ENCODE measurements at places on chromosomes 11 and 22.
A peak's percentile ranks its signal among the peaks of the same experiment; 100 is the strongest.

GRCh38 chr11:76807206-76807875, 24.2 kb downstream of the TSKU start:
- DNase-seq, result peak; percentile 96

DNA sequence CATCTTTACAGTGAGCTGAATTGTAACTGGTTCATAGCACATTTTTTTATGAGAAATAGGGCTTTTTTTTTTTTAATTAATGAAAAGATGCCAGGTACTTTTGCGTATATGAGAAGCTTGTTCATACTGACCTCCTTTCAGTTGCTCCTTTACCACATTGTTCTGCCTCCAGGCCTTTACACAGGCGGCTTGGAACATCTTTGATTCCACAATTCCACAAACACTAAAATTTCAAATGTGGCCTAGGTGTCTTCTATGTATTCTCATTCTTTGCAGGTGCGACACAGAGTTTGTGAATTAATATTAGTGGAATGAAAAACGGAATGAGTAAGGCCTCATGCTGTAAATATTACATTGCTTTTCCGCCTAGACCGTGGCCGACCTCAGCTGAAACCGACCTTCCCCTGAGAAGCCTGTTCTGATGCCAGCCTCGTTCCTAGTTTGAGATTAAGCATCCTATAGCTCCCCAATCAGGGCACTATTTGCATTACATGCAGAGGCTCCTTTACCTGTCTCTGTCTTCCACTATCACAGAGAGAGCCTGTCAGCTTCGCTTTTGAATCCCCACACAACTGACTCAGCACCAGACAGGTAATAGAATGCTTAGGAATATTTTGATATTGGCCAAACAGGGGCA, 125.8 kb downstream of the LDLRAD3 start:
- no peak for DNase-seq

DNA sequence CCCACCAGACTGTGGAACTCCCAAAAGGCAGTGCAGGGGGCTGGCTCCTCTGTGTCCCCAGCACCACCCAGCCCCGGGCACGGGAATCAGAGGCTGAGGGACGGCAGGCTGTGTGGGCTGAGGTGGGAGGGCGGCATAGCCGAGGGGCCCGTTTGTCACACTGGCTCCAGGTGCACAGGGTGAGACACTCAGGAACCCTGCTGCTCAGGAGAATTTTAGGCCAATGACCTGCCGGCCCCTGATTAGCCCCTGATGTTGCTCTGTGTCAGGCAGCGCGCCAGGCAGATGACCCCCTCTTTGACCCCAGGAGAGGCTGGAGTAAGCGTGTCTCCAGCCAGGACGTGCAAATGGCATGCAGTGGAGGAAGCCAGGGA, 52.7 kb downstream of the RTL6 start:
- DNase-seq, result peak; percentile 32

- no peak for DNase-seq
These were observed 14.8 kb upstream of the PAX6 start for GRCh38 chr11:31825838-31826484.

- DNase-seq, result peak; percentile 39
These were observed 81.6 kb upstream of the SUSD2 start for GRCh38 chr22:24099666-24100065.

GRCh38 chr11:65791719-65792213, 4.9 kb downstream of the OVOL1 start:
- DNase-seq, result no peak

DNA sequence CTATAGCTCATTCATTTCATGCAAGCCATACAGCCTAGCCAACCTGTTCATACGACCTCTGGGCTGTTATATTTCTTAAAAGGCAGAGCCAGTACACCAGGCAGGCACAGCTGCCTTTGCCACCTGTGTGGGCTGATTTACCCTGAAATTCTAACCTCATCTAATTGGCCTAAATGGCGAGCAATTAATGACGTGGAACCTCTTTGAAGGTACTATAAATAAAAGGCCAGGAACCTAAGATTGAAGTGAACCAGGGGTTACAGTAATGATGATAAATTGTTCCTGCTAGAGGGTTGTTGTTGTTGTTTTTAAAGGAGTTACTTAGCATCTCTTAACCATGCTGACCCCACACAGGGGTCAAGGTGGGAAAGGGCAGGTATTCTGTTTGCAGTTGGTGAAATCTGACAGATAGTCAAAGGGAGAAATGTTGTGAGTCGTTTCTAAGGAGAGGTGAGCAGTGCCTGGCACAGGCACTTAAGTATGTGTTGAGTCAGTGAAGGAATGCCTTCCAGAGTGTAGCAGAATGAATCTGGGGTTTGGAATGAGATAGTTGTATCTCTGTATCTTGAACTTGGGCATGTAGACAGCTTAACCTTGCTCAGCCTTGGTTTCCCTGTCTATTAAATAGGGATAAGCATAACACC, 213.5 kb upstream of the NAV2 start:
- DNase-seq, result no peak

GRCh38 chr11:120182790-120183491, 27.9 kb upstream of the OAF start:
- DNase-seq, result peak; percentile 68

- no peak for DNase-seq
These were observed 83.0 kb downstream of the MORC2 start for GRCh38 chr22:30885591-30885990.

- DNase-seq, result peak; percentile 44
These were observed 24.3 kb downstream of the PDGFB start for GRCh38 chr22:39220450-39220849.

DNA sequence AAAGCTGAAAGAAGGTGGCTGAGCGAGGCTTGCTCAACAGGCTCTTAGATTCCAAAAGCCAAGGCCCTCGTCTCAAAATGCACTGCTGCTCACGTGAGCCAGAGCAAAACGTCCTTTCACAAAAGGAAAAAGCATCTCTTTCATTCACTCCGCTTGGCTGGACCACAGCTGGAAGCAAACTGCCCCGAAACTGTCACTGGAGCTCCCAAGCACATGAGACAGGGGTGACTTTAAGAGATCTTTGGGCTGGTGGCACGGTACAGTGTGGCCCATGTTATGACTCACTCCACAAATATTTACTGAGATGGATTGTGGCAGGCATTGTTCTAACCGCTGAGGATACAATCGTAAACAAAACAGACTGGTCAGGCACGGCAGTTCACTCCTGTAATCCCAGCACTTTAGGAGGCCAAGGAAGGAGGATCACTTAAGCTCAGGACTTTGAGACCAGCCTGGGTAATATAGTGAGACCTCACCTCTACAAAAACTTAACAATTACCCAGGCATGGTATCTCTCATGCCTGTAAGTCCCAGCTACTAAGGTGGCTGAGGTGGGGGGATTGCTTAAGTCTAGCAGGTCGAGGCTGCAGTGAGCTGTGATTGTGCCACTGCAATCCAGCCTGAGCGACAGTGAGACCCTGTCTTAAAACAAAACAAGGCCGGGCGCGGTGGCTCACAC, 3.6 kb downstream of the PLA2G6 start:
- no peak for DNase-seq

DNA sequence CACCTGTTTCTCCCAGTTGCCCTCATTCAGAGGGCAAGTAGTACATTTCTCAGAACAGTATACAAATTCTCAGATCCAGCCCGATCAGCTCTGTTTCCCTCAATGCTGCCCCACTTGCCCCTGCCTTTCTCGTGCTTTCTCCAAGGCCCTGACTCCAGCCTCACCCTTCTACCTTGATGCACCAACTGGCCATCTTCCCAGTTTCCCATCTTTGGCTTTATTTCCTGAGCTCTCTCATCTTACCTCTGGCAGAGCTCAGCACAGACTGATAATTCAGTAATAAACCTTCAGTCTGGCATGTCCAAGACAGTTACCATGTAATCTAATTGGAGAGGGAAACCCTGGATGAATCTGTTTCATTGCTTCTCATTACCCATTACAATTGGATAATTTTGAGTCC, 184.5 kb upstream of the ISX start:
- DNase-seq, result no peak

DNA sequence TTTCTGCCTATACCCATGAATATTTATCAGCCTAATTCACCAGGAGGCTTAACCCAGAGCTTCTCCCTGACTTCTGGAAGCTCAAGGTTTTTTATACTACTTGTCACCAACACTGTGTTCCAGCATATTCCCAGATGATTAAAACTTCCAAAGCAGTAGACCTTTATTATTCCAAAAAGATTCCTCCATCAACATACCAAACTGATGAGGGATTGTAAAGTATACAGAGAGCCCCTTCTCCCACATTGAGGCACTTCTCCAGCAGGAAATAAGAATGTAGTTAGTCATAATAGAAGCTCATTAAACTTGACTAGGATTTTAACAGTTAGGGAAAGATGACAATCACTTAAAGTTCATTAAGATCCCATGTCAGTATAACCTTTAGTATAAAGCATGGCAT, 51.4 kb upstream of the CEP126 start:
- DNase-seq, result no peak

- DNase-seq, result no peak
These were observed at the start of gene OR8G5 for GRCh38 chr11:124256076-124256475. OR8G5 (plus strand) TSS chr11:124256376; CDS start chr11:124264932, 8,556 bp downstream.

DNA sequence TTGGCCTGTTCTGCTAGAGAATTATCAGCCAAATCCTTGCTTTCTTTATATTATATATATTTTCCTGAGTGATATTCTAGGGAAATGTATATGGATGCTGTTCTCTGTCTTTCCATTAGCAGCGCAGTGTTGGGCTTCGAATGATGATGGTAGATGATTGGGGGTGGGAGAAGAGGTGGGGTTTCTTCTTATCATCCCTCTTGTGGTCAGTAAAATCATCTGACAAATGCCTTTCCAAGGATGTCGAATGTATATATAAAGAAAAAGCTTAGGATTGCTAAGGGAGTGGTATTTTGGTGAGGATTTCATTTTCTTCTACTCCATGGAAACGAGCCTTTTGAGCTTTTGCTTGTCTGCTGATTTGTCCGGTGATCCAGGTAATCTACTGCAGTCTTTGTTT, 48.9 kb downstream of the ARHGEF12 start:
- no peak for DNase-seq

GRCh38 chr11:72037554-72038311, 39.0 kb downstream of the IL18BP start:
- no peak for DNase-seq

DNA sequence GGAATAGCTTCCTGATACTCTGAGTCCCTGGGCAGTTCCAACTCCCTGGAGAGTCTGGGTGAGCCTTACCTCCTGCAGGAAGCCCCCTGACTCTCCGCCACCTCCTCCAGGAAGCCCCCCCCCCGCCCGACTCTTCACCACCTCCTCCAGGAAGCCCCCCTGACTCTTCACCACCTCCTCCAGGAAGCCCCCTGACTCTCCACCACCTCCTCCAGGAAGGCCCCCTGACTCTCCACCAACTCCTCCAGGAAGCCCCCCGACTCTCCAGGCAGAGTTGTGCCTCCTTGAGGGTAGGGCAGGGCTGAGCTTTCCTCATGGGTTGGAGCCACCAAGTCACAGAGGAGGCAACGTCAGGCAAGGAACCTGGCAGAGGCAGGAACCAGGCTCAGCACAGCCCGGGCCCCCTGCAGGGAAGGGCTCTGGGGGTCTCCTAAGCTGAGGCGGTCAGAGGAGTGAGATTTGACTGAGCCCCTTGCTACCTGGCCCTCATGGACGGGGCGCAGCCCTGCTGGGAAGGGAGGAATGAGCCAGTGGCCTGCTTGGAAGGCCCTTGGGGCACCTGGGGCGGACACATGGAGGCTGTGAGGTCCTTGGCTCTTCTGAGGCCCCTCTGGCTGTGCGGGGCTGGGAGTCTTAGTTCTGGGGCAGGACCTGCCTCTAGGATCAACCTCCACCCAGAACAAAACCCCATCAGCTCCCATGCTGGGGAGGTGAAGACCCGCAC, 18.1 kb downstream of the MRGPRG start:
- no peak for DNase-seq

GRCh38 chr11:76159983-76160661, 46.2 kb downstream of the WNT11 start:
- DNase-seq, result no peak

- DNase-seq, result no peak
These were observed 104.0 kb upstream of the TOP3B start for GRCh38 chr22:22086501-22087158.

DNA sequence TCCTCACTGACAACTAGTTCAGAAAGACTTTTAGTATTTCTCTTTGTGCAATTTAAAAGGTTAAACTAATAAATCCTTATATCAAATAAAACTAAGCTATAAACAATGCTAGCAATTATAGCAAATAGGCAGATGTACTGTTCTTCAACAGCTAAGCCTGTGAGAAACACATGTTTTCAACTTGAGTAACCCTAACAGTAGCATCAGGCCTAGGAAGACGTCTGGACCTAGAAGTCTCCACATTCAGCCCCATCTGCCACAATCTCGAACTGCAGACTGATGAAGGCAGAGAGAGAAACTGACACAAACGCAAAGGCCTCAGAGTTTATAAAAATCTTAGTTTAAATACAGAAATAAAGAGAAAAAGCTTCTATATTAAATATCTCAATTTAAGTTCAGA, 2.5 kb downstream of the ST13 start:
- DNase-seq, result no peak

GRCh38 chr11:10638316-10638925, 55.1 kb downstream of the IRAG1 start:
- DNase-seq, result no peak

- no peak for DNase-seq
These were observed 38.7 kb downstream of the CD82 start for GRCh38 chr11:44604171-44604581.

DNA sequence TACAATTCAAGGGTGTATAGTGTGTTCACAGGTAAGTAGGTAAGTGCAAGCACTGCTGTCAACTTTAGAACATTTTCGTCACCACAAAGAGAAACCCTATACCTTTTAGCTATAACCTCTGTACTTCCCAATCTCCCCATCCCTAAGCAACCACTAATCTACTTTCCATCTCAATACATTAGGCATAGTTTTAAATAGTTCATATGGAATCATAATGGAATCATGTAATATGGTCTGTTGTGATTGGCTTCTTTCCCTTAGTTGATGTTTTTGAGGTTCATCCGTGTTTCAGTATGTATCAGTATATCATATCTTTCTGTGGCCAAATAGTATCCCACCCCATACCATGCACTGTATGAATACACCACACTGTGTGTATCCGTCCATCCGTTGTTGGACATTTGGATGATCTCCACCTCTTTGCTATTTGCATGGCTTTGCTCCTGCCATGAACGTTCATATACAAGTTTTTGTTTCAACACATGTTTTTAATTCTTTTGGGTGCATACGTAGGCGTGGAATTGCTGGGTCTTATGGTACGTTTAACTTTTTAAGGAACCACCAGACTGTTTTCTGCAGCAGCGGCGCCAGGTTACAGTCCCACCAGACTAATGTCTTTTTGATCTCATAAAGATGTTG, 27.7 kb upstream of the OPCML start:
- DNase-seq, result no peak
